ENCODE measurements at places on chromosomes 11 and 22.

DNA sequence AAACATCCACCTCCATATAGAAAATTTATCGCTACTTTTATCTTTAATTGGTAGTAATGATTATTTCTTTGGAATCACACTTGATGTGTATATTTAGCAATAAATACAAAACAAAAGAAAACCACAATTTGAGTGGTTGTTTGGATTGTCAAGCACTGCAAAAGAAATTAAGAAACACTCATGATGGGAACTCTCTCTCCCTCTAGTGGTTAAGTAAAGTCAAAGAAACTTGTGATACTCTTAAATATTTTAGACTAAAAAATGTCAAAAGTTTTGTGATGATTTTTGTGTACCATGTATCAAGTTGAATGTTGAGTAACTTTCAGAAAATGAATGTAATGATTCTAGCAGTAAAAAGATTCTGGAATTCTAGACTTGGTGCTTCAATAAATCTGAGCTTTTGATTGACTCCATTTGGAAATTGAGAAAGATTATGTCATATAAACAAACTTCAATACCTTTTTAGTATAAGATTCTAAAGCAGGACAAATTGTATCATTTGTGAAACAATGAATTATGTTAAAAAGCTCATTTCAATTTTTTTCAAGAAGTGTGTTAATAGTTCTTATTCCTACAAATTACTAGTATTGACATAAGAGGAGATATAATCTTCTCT lies 20.8 kb downstream of the MUC15 start:
- no peak for DNase-seq

DNA sequence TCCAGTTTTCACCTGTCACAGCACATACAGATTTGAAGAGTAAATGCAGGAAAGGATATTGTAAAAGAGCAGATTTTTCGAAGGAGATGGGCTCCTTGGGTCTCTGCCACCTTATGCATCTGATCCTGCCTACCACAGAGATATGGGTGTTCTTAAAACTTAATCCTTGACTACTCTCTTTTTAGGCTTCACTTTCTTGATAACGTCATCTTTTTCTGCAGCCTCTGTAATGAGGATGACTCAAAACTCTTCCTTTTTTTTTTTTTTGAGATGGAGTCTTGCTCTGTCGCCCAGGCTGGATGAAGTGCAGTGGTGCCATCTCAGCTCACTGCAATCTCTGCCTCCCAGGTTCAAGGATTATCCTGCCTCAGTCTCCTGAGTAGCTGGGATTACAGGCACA lies 7.8 kb downstream of the PRR14L start:
- DNase-seq: no peak

GRCh38 chr11:103441021-103441420 lies 331.8 kb downstream of the DYNC2H1 start:
- no peak for DNase-seq

- DNase-seq: no peak
Measured at GRCh38 chr11:111026241-111026640, 219.3 kb upstream of the POU2AF2 start.

- no peak for DNase-seq
Measured at GRCh38 chr22:49359076-49359475, 468.6 kb downstream of the BRD1 start.

- no peak for DNase-seq
Measured at GRCh38 chr11:34425867-34426266, 12.9 kb upstream of the CAT start.

GRCh38 chr11:5336331-5336730 lies 7.0 kb downstream of the OR51B5 start:
- no peak for DNase-seq

- DNase-seq: no peak
Measured at GRCh38 chr11:3148990-3149851, 15.9 kb downstream of the OSBPL5 start.

DNA sequence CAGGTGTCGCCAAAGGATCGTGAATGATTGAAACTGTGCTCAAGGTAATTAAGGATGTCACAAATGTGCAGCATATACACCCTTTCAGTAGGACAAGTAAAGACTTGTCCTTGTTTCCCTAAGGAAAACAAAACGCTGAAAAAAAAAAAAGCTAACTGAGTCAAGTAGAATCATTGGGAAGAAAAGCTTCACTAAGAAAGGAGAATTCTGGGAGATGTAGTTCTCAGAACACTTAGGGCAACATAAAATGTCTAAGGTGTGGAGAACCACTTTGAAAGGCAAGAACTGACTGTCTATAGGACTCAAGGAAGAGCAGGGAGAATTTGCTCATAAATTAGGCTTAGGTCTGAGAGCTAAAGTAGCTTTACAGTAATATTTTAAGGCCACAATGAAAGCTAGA lies 2.9 kb upstream of the OR5T1 start:
- DNase-seq: no peak

DNA sequence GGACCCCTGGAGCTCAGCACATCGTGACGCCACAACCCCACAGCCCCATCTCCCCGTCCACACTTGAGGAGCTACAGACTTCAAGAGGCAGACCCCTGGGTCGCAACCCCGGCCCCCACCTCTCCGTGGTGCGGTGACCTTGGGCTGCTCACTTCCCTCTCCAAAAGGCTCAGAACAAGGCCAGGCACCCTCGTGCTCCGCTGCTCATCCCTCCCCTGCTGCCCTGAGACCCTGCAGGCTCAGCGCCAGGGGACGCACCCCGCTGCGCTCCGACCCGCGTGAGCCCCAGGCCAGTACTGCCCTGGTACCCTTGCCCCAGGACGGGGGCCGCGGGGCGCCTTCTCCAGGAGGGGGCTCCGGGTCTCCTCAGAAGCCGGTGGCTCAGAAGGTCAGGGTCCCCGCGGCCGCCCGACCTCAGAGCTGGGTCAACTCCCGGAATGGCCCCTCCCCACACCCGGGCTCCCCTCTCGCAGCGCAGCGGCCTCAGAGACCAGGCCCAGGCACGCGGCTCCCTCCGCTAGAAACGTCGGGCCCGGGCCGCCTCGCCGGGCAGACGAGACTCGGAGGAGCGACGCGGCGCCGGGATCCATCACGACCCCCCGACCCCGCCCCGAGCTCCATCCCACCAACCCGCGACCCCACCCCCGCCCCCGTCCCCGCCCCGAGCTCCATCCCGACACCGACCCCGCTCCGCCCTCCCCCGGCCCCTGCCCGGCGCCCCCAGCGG lies 563 bp downstream of the GATD1 start:
- DNase-seq: no peak

GRCh38 chr11:93738647-93739081 lies 2.6 kb downstream of the TAF1D start:
- no peak for DNase-seq

DNA sequence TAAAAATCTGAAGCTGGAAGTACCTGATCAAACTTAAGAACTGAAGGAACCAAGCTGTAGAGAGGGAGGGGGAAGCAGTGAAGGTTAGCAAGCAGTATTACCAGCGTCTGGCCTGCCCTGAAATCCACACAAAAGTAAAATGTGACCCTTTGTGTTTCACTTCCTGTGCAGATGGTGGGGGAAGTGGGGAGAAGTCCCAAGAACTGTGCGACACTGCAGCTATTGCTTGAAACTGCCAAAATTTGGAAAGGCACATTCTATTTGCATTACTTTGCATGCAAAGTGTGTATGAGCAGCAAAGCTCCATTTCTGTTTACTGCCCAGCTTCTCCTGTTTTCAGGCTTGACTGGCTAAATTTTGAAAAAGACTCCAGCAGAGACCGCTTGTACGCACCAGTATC lies 72.1 kb upstream of the BMAL1 start:
- no peak for DNase-seq

GRCh38 chr11:14269692-14270573 lies 89.0 kb downstream of the RRAS2 start:
- no peak for DNase-seq

- no peak for DNase-seq
Measured at GRCh38 chr11:123069908-123070821, 8.2 kb upstream of the HSPA8 start.

DNA sequence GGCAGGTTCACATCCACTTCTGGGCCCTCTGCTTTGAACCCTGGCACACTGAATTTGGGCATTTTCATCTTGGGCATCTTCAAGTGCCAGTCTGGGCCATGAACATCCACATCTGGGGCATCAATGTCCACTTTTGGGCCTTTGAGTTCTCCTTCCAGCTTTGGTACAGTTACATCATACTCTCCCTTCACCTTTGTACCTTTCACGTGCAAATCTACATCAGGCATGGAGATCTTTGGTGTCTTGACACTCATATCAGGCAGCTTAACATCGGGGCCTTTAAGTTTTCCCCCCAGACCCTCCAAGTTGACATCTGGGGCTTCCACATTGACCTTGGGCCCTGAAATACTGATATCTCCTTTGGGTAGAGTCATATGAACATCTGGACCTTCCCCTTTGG lies 14.5 kb downstream of the AHNAK start:
- DNase-seq: no peak

DNA sequence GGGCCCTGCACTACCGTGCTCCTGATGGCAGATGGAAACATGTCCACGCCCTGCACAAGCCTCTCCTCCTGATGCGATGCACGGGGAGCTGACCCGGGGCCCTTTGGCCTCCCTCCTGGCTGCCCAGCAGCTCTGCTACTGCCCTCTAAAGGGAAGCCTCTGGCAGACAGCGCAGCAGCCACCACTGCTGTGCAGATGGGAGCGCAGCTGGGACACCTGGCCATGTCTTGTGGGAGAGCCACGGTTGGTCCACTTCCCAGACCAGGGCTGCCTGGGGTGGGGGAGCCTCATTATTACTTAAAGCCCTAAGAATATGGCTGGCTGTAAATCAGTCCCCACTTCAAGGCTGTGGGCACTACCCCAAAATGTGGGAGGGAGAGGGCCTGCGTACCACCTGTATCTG lies 38.3 kb downstream of the TBX1 start:
- DNase-seq: no peak

DNA sequence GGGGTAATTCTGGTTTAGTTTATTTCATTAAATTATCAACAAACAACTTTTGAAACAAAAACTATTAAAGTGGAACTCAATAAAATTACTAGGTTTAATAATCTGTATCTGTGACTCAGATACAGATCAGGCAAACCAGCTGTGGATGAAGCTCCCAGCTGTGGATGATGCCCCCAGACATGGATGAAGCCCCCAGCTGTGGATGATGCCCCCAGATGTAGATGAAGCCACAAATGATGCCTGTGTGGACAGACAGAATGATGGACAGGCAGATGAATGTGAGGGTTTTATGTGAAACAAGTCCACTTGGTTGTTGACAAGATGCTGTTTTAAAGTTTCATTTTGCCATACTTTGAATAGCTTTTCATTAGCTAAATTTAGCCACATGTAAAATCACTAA lies 5.8 kb upstream of the ZNF74 start:
- no peak for DNase-seq

- no peak for DNase-seq
Measured at GRCh38 chr11:112965656-112966055, 4.4 kb downstream of the NCAM1 start.

DNA sequence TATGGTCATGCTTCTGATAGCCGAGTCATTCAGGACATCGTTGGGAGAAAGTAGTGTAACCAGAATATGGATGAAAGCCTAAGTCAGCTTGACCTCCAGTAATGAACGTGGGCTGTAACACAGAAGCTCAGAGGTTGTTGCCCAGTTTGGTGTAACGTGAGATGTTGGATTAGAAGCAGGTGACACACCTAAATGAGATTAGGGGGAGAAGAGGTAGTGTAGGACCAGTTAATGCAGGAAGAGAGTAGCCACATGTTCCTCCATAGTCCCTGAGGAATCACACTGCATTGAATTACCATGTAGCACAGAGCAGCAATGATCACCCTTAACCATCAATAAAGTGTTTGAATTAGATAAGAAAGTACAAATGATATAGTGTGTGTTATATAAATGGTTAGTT lies 20.4 kb downstream of the FBXO7 start:
- no peak for DNase-seq

GRCh38 chr11:107769189-107769588 lies 57.3 kb upstream of the SLN start:
- DNase-seq: no peak

- DNase-seq: no peak
Measured at GRCh38 chr11:121711939-121712338, 259.2 kb upstream of the SORL1-AS1 start.

- DNase-seq: no peak
Measured at GRCh38 chr11:127596433-127596832, 595.9 kb upstream of the KIRREL3 start.

DNA sequence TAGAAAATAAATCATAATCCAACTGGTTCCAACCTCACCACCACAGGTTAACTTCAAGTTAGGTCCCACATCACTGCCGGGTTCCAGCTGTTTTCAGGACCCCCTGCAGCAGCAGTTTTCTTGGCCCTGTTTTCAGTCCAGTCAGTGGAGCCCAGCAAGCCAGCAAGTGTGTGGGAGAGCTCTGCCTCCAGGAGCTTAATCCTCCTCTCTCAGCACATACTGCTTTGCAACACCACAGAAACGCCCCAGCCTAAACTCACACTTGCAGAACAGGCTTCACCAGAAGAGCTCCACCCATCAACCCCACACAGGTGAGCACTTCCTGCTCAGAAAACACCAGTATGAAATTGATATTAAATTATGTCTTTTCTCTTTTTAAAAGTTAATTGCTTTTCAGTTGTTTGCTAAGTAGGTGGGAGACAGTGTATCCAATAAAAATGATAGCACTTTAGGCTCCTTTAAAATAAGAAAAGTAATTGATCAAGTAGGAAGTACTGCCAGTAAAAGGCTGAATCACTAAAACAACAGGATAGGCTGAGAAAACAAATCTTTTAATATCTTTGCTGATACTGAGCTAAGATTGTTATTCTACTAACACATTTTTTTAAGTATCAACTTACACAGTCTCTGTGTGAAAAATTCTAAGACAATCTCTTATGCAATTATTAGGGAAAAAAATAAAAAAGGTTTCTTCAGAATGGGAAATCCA lies 81.5 kb upstream of the TP53AIP1 start:
- no peak for DNase-seq
